Fibroblast of lung (primary cell): ENCODE measurements at places on chromosomes 13 and 19.

GRCh38 chr19:9818175-9818733 is 625 bp downstream of the FBXL12 start:
- no peak for DNase-seq

- DNase-seq = peak; percentile 98
These were observed at the start of gene EIF3K for GRCh38 chr19:38618590-38619360. TSS of gene EIF3K (plus strand) at chr19:38619188. CDS start at chr19:38619269, 81 bp downstream.

DNA sequence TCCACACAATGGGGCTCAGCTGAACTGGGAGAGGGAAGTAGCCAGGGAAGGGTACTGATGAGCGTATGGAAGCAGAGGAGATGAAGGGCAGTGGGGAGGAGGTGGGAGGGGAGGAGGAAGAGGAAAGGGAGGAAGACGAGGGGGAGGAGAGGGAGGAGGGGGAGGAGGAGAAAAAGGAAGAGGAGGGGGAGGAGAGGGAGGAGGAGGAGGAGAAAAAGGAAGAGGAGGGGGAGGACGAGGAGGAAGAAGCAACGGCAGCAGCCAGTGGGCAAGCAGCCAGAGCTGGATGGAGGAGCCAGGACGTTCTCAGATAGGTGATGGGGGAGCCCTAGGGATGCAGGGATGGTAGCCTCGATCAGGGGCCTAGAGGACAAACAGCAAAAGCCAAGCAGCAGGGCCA is 5.6 kb downstream of the CERS4 start:
- no peak for DNase-seq

DNA sequence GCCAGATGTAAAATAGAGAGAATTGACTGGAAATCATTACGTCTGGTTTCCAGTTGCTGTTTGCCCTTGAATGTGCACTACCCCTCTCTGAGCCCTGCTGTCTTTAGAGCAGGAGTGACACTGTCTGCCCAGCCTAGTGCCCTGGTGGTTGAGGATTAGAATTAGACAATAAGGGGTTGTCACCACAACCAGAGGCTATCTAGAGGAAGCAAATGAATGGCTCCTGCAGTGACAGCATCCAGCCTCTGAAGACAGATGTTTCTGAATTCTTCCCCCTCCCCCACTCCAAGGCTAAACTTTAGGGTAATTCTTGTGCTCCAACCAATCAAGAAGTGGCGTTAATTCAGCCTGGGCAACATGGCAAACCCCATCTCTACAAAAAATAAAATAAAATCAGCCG is 2.0 kb downstream of the RAB8A start:
- no peak for DNase-seq

DNA sequence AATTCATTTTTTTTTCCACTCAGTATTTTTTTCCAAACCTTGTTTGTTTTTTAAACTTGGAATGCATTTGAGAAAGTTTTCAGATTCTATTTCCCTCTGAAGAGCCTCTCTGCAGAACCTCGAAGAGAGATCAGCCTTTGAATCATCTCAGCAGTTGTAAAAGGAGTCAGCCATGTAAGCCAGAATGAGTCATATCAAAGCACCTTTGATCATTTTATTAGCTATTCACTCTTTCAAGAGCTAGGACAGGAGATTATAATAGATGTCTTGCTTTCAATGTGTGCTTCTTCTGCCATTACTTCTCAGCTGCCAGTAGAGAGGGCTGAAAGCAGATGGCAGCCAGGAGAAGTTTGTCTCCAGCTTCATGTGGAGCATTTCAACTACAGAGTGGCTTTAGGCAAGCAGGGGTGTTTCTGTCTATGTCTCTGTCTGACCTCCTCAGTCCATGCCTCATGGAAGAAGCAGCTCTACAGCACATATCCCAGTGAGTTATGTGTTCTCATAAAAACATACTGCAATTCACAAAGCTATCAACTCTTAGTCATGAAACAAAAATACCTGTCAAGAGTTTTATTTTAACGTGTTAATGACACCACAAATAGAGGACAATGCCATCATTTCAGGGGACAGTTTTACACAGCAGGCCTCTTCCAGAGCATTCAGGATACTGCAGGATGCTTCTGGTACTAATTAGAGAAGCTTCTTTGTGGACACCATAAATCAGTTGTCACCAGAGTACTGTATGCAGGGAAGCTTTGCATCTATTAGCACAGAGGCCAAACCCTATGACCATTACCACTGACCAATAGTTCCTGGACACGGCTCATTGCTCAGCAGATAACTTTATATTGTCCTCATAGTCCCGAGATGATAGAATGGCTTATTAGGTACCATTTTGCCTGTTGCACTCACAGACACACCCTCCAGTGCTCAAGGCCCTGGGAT is 94.3 kb downstream of the NHLRC3 start:
- no peak for DNase-seq

GRCh38 chr19:35212241-35212640 is 16.3 kb downstream of the FAM187B start:
- DNase-seq = no peak

GRCh38 chr19:8515317-8515716 is 1.4 kb upstream of the ZNF414 start:
- no peak for DNase-seq

DNA sequence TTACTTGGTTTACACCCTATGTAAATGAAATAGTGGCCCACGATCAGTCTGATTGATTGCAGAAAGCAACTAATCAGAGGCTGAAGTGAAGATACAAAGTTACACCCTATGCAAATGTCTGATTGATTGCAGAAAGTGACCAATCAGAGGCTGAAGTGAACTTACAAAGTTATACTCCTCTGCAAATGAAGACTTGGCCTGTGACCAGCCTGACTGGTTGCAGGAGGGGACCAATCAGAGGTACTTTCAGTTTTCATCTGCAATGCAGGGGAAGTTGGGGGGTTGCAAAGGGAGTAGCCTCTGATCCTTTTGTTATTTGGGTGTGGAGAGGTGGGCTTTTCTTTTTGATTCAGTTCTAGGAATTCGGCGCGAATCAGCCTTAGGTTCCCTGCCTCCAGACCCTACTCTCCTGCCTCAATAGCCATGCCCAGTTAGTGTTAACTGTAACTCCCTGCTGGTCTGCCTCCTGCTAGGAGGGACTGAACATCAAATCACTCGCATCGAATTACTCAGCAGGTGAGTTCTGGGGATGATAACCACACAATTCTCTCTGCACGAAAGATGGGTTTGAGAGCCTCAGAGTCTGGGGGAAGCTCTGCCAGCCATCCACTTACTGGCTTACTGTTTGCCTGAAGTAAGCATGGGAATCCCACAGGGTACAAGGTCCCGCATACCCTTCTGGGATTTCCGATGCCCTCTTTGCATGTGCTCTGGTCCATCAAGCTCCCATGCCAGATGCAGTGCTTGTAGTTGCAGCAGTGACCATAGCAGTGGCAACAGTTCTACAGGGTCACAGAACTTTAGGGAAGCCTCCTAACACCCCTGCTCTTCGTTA is 7.5 kb downstream of the ARL11 start:
- DNase-seq = peak; percentile 51

GRCh38 chr13:31930901-31931522 is 100.6 kb upstream of the FRY start:
- DNase-seq = peak; percentile 31

DNA sequence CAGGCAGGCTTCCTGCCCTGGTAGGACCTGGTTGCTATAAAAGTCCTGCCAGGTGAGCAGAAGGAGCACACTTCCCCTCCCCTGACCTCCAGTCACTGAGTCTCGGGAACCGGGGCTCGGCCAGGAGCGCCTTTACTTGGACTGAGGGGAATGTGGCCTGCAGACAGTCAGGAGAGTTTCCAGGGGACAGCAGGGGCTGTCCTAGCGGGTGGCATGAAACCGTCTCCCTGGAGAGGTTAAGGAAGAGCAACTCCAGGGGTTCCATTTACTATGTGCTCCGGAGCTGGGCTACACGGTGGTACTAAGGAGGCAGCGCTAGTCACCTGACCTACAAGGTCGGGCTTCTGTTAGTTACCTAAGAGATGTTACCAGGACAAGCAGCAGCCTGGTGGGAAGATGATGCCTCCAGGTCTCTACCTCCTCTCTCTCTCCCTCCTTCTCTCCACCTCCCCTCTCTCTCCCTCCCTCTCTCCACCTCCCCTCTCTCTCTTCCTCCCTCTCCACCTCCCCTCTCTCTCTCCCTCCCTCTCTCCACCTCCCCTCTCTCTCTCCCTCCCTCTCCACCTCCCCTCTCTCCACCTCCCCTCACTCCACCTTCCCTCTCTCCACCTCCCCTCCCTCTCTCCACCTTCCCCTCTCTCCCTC is 4.1 kb upstream of the CNOT3 start:
- peak; percentile 53 for DNase-seq

- DNase-seq = no peak
These were observed 27.7 kb upstream of the POU4F1 start for GRCh38 chr13:78631077-78631476.

DNA sequence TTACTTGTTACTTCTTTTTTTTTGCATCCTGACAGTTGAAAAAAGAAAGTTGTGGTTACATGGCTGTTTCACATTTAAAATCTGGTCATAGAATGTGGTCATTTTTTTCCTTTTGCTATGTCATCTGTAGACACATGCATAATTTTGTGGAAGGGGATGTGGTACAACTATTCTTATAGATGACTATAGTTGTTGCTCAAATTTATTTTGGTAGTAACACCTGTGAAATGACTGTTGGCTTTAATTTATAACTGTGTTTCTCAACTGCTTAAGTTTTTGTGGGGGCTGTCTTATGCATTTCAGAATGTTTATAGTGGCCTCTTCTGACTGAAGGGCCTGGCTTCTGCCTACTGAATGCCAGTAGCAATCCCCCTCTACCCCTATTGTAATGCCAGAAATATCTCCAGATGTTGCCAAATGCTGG is 130.5 kb downstream of the PAN3 start:
- no peak for DNase-seq

GRCh38 chr13:38398711-38399493 is 49.3 kb downstream of the UFM1 start:
- DNase-seq = peak; percentile 64

- DNase-seq = no peak
These were observed 1082.9 kb downstream of the UQCRFS1 start for GRCh38 chr19:28130066-28130511.

DNA sequence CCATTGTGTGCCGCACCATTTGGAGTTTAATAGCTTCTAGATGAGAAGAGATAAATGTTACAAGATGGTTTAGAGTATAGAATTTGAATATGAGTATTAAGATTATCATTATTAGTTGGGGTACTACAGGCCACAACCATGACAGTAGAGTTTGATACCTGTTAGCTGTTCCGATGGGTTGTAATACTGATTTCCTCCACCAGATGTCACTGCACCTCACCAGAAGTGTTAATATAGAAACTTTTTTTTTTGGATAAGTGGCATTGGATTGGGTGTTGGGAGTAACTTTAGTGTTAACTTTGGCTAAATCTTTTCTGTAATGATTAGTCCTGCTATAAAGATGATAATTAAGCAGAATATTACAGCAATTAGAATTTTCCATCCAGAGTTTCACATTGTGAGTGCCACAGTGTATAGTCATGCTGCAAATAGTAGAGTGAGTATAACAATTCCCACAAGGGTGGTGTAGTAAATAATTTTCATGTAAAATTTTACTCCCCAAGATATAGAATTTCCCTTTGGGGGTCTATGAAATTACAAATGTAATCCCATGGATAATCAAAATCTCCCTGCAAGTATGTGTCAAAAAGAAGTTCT is 56.3 kb downstream of the PSG3 start:
- peak; percentile 44 for DNase-seq

DNA sequence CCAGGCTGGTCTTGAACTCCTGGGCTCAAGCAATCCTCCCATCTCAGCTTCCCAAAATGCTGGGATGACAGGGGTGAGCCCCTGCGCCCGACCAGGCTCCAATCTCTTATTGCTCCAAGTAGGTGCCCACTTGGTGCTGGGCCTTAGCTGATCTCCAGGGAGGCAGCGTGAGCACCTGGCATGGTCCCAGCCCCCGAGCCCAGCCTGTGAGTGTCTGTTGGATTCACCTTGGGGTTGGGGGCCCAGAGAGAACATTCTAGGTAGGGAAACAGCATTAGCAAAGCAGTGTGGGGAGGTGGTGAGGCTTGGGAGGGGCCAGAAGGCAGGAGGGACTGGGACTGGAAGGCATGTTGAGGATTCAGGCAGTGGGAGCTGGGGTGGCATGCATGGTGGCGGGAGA is 45.5 kb downstream of the DNM2 start:
- no peak for DNase-seq

DNA sequence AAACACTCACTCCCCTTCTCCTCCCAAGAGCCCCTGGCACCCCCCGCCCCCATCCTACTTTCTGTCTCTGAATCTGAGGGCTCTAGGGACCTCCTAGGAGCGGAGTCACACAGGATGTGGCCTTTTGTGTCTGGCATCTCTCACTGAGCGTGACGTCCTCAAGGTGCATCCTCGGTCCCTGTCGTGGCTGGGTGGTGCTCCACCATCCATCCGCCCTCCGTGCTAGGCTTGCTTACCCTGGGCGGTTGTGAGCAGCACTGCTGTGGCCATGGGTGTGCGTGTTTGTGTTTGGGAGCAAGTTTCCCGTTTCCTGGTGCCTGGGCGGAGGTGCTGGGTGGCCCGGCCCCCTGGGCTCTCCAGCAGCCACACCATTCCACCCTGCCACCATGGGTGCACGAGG is 12.2 kb downstream of the PLEKHJ1 start:
- DNase-seq = no peak

GRCh38 chr19:11171144-11171543 is 15.6 kb upstream of the SPC24 start:
- no peak for DNase-seq

GRCh38 chr13:70893832-70894231 is 785.6 kb upstream of the KLHL1 start:
- no peak for DNase-seq

DNA sequence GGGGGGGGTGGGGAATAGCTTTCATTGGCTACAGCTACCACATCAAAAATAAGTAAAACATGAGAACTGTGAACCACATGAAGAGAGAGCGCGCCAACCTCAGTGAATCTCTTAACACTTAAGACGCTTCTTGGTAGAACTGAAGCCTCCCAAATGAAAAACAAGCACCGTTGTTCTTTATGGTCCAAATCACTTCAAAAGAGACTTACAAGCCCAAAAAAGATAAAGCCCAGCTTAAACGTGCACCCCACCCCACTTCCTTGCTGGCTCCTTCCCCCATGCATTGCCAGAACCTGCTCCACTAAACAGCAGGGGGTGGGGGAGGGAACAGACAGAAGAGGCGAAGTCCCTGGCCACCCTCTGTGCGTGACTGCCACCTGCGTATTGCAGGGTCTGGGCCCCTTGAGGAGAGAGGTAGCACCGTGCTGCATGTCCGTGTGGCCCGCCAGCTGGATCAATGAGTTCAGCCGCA is 479.1 kb downstream of the FOXO1 start:
- no peak for DNase-seq

GRCh38 chr13:85666356-85666755 is 132.9 kb downstream of the SLITRK6 start:
- no peak for DNase-seq

GRCh38 chr13:32164622-32165268 is 133.2 kb downstream of the FRY start:
- DNase-seq = peak; percentile 68

GRCh38 chr19:11496391-11497163 is 9.1 kb downstream of the ZNF653 start:
- DNase-seq = peak; percentile 83

DNA sequence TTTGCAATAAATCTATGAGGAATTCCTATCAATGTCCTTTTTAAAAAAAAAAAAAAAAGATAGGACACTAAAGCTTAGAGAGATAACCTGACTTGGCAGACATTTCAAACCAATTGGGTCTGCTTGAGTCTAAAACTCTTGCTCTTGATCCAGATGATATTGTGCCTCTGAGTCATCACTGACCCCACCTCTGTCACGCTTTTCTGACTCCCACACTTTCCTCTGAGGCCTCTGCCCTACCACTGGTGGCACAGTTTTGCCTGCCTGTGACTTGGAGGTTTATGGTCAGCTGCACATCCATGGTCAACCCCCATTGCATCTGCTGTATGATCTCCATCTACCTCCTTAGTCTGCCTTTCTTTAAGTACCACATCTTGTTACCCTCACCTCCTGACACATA is 328.7 kb downstream of the SPRY2 start:
- DNase-seq = peak; percentile 30
